Suppressor macrophage treated with lipopolysaccharide for 1 hour (primary cell): ENCODE measurements at places on chromosomes 7 and 10.

- DNase-seq = no peak
Measured at GRCh38 chr10:122363311-122363710, 11.2 kb upstream of the PLEKHA1 start.

- DNase-seq = no peak
Measured at GRCh38 chr7:135207406-135208101, 3.8 kb downstream of the WDR91 start.

DNA sequence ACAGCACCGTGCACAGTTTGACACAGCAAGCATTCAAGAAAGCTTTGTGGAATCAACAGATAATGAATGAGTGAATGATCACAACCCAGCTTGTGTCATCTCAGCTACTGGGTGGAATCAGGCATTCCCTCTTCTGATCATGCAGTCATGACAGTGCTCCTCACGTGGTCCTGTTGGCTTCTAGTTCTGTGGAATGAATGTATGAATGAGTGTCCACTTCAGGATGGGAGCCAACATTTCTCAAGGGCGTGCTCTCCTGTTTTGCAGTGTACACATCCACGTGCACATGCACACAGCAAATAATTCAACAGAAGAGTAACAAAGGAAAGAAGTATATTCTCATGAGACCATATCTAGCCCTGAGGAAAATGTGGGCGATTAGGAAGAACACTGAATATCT is 133.1 kb upstream of the NPVF start:
- DNase-seq = no peak

GRCh38 chr10:111479966-111480365 is 403.1 kb downstream of the ADRA2A start:
- DNase-seq = no peak

DNA sequence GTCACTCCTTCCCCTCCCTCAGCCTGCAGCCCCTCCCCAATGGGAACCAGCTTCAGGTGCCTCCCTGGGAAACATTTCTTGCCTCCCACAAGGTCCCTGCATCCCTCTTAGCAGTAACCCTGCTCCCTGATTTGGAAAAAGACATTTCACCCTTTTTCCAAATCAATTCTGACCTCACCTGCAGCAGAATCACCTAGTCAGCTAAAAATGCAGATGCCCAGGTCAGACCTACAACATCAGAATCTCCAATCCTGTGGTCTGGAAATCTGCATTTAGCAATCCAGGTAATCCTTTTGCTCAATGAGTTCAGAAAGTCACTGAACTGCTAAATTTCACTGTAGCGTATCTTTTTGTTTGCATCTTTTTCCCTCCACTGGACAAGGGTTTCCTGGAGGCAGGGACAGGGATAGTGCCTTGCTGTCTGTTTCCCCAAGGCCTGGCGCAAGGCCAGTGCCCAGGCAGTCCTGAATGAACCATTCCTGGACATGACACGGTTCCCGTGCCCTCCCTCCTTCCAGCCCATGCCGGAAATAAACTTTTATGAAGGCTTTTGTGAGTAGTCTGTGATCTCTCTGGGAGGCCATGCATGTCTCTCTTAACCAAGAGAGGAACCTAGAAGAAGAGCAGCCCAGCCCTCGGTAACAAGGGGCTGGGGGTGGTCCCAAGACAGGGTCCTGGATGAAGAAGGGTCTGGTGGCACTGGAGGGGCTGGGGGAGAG is 44.0 kb downstream of the COL13A1 start:
- no peak for DNase-seq

GRCh38 chr10:72414642-72415041 is 59.9 kb upstream of the DNAJB12 start:
- no peak for DNase-seq

DNA sequence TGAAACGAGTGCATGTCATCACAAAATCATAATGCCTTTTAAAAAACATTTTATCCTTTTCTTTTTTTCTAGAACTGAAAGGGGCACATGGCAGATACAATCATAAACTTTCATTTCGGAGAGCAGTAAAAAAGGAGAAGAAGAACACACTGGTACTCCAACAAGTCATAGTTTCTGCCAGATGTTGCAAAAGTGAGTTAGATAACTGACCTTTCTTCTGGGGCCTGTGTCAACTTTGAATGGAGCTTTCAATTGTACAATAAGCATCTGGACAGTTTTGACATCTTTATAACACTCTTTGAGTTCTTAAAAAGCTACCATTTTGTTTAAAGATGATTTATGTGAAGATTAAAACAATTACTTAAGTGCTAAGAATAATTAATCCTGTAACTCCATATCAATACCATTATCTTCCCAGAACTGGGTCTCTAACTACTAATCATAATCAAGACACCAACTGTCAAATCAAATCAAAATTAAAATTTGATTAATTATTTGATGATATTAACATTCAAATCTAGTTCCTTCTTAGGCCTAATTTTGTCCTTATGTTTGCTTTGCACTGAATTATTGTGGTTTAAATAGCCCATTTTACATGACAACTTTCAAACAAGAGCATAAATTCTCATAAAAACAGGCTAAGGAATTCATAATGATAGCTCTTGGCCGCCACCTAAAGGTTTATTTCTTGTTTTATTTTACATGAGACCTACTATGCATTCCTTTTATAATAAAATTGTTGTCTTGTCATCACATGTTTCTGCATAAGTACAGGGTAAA is 19.5 kb upstream of the ITGB8 start:
- DNase-seq = peak; percentile 90

GRCh38 chr10:128421371-128422160 is 295.3 kb upstream of the MKI67 start:
- no peak for DNase-seq

- peak; percentile 73 for DNase-seq
Measured at GRCh38 chr7:100895956-100896731, 456 bp upstream of the ACHE start.

- DNase-seq = no peak
Measured at GRCh38 chr7:131843898-131844331, 287.5 kb upstream of the PODXL start.

DNA sequence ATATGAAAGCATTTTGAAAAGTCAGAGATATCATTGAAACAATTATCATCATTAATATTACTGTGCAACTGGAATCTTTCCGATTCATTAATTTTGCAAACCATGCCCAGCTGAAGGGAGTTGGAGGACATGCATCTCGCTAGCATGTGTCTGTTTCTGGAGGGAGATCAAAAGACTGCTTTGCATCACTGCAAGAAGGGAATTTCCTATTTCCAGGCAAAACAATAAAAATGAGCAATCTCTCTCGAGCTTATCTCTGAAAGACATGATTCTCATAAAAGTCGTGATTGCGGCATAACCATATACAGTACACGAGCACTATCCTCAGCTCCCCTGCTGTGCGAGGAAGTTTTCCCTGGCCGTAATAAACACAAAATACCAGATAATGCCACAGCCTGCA is 607.6 kb upstream of the DPP6 start:
- DNase-seq = no peak

- no peak for DNase-seq
Measured at GRCh38 chr10:118041316-118041715, 5.4 kb downstream of the RAB11FIP2 start.

GRCh38 chr7:28481091-28481926 is 69.0 kb downstream of the CREB5 start:
- no peak for DNase-seq

DNA sequence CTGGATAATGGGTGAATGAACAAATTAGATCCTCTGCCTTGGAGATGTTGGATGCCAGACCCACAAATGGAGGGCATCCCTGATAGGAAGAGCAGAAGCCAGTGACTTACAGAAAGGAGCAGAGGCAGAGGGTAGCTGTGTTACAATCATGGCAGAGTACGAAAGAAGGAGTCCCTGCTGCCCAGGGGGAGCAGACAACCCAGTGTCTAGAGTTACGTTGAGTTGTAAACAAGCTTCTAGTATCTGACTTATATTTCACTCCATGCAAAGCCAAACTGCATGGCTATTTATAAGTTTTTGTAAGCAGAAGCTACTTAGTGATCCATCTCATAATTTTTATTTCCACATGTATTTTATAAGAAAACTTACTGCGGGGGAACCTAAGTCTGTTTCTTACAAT is 56.2 kb upstream of the A1CF start:
- DNase-seq = no peak

DNA sequence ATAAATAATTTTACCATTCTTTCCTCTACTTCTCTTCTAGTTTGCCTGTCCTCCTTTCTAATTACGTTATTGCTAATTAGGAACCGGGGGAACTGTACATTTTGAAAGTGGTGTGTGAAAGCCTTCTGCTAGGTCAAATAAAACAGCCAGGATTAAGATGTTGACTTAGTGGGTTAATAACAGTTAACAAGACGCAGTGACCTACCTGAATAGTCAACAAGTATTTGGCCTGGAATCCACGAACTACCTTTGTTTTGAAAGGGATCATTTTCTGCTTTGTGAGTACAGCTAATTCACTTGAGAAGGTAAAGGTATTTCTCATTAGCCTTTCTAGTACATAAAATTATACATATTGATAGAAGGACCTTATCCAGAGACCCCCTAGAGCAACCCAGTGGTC is 139.9 kb downstream of the COL28A1 start:
- DNase-seq = no peak

- DNase-seq = no peak
Measured at GRCh38 chr7:99098824-99099498, 44.9 kb downstream of the SMURF1 start.

DNA sequence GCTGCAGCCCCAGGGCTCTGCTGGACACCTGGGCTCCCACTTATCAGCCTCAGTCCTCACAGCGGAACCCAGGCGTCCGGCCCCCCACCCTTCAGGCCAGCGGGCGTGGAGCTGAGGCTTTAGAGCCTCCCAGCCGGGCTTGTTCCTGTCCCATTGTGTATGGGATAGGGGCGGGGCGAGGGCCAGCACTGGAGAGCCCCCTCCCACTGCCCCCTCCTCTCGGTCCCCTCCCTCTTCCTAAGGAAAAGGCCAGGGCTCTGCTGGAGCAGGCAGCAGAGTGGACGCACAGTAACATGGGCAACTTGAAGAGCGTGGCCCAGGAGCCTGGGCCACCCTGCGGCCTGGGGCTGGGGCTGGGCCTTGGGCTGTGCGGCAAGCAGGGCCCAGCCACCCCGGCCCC is 2.7 kb downstream of the NOS3 start:
- DNase-seq = no peak

- DNase-seq = no peak
Measured at GRCh38 chr7:20556091-20556490, 59.4 kb upstream of the ABCB5 start.

GRCh38 chr7:14156436-14156835 is 167.0 kb upstream of the ETV1 start:
- no peak for DNase-seq

DNA sequence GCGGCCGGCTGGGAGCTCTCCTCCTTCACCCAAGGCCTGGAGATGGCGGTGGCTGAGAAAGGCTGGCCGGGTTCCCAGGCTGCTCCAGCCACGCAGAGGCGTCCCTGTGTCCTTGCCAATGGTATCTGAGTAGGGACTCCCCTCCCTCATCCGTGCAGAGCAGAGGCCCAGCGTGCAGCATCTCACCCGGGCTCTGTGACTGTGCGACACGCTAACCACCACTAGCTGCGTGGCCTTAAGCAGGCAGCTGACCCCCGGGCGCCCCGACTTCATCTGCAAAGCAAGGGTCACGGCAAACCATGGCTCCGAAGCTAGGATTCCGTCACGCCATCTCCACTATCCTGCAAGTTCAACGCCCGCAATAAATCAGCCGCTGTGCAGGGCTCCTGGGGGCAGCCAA is 47.2 kb upstream of the TNRC18 start:
- no peak for DNase-seq

DNA sequence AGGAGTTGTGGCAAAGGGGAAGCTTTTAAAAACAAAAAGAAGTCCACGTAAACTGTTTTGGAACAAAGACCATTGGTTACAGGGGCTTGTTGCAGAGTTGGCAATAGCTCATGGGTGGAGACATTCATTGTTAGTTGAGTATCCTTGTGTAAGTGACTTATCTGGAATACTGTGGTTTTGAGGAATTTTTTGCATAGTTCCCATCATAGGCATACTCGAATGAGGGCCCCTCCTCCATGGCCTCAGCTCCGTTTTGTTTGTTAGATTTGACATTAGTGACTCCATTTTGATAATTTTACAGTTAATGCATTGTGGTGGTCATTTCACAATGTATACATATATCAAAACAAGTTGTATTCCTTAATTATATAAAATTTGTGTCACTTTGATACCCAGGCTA is 12.8 kb upstream of the SMKR1 start:
- no peak for DNase-seq

DNA sequence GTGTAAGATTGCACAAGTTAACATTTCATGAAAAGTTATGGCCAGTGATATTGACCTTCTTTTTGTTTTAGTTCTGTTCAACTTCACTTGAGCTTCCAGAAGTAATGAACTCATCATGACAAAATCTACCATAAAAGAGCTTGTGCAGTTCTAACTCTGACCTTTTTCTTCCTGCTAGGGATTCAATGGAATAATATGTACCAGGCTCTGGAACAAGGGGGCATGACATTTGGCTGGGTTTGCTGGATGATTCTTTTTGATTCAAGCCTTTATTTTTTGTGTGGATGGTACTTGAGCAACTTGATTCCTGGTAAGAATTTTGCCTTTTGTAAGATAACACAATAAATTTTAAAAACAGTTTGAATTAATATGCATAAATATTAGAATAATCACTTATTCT is 205.0 kb downstream of the ABCA13 start:
- DNase-seq = no peak

DNA sequence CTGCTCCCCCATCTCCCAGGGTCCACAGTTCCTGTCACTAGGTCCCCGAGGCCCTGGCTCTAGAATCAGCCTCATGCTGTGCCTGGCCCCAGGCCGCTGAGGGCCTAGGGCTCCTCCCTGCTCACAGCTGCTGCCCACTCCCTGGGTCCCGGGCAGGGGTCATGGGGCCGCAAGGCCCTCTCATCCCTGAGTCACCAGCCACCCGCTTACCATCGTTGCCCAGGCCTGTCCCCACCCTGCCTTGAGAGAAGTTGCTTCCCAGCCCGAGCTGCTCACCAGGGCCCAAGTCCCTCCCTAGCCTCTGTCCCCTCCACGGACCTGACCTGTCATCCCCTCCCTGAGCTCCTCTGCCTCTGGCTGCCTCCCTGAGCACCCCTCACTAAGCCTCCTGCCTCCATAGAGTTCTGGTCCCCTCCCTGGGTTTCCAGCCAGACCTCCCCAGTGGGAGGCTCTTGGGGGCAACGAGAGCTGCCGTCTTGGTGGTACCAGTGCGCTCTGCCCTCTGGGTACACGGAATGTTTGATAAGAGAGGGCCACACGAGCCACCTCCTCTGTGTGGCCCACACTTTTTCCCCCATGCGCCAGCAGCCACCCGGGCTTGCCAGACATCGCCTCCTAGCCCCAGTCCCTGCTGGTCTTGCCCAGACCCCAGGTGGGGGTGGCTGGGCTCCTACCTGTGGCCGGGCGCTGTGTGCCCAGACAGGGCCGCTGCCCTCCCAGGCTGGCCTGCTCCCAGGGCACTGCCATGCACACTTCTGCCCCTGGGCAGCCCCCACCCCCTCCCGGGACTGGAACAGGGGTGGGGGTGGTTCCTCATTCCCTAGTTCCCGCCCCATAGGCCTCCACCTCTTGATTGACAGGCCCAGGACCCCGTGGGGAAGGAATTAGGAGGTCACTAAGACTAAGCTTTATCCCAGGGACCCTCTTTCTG is 21.3 kb downstream of the MLXIPL start:
- DNase-seq = peak; percentile 74
